ENCODE measurements at places on chromosomes 3 and 15.
A peak's percentile ranks its signal among the peaks of the same experiment; 100 is the strongest.

GRCh38 chr3:54856271-54856670, 71.6 kb downstream of the LRTM1 start:
- no peak for DNase-seq

GRCh38 chr3:32952369-32953077, 1.1 kb downstream of the CCR4 start:
- no peak for DNase-seq

GRCh38 chr15:101407439-101407838, 82.1 kb downstream of the PCSK6 start:
- DNase-seq: no peak

GRCh38 chr3:44001072-44001471, 240.6 kb upstream of the TOPAZ1 start:
- no peak for DNase-seq

DNA sequence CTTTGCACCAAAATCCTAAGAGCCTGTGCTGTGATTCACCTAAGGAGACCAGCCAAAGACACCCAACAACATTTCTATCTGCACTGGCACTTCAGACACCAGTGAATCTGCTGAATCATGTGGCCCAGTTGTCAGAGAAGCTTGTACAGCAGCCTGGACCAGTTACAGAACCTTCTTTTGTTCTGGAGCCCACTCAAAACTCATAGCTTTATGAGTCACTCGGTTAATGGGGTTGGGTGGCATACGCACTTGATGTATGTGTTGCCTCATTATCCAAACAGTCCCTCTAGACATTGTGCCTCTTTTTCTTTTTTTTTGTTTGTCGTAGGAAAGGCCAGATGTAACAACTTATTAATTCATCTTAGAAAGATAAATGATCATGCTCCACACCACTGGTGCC, 25.6 kb upstream of the GOLGA6L2 start:
- no peak for DNase-seq

DNA sequence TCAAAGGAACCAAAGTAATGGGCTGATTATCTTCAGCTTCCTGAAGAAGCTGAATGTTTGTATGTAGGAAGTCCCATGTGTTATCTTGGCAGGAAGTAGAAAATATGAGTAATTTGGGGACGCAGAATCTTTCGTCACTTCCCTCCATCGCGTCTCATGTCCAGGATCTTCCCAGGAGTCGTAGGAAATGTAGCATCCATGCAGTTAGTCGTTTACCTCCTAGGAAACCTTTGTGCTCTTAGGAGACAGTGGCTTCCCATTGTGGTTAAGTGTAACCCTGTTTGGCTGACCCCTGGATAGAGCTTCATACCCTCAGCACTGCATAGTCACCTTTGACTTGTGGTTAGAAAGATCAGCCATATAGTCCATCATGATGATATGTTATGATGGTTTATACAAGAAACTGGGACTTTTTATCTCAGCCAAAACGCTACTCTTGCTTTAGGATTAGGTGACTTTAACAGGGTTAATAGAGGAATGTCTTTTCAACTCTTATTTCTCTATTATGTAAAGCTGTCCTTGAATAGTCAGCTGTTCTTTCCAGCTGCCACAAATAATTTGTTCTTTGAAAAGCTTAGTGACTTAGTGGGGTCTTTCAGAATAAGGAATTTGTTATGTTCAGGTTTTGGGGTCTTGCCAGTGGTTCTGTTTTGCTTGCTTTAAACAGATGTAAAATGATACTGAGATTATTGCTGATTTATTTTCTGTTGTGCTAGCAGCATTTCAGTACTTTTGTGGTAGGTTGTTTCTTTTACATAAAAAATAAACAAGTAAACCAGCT, 92.2 kb downstream of the KLHL25 start:
- DNase-seq: peak; percentile 29

GRCh38 chr15:70936326-70936725, 43.7 kb downstream of the LRRC49 start:
- no peak for DNase-seq

GRCh38 chr3:123667784-123668183, 82.9 kb upstream of the HACD2 start:
- no peak for DNase-seq

DNA sequence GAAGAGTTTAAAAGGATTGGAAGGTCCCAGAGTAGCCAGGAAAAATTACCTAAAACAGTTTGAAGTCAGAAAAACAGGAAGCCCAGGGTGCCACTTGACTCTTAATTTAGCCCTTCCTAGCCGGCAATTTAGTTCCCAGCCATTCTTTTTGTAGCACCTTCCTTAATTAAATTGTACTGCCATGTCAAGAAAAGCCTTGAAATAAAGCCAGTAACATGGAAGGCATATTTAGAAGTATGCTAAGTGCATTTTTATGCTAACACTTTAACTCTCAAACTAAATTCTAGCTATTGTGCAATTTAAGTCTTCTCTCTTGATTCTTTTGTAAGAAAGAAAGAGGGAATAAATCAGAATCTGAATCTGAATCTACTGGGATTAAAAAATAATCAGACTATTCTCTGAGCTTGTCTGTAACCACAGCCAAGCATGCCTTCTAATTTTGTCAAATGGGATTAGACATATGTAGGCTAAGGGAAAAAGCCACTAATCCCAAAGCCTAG, 43.2 kb downstream of the MAP3K13 start:
- no peak for DNase-seq

DNA sequence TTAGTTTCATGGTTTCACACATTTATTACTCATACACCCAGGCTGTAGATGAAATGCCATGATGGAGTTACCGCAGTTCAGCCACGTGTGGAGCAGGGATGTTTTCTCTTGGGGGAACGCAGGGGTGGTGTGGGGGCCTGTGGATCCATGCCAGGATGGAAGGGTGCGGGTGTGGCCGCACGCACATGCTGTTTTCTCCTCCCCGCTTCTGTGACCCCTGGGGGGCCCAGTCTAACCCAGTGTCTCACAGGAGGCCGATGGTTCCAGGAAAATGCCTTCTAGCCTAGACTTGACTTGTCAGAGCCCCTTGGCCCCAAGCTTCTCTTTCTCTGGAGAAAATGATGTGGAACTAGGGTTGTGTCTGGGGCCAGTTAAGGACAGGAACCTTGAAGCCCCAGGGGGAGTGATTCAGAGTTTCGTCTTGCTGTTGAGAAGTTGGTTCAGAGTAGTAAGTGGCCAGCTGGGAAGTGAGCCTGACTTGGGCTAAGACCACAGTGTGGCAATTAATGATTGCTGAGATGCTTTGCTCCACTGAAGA, 240.4 kb upstream of the BHLHE40 start:
- no peak for DNase-seq

DNA sequence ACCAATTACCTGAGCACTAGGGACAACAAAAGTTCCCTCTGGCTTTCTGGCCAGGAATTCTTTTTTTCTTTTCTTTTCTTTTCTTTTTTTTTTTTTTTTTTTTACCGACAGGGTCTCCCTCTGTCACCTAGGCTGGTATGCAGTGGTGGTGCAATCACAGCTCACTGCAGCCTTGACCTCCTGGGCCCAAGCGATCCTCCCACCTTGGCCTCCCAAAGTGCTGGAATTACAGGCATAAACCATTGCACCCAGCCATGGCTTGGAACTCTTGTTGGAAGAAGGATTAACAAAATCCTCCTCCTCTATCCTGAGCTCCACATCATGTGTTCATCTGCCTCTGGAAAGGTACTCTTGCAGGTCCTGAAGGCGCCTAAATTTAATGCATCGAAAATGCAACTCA, 2.9 kb upstream of the LTF start:
- no peak for DNase-seq

- DNase-seq: no peak
Observed at GRCh38 chr3:186882150-186882524, 39.6 kb downstream of the ADIPOQ start.

DNA sequence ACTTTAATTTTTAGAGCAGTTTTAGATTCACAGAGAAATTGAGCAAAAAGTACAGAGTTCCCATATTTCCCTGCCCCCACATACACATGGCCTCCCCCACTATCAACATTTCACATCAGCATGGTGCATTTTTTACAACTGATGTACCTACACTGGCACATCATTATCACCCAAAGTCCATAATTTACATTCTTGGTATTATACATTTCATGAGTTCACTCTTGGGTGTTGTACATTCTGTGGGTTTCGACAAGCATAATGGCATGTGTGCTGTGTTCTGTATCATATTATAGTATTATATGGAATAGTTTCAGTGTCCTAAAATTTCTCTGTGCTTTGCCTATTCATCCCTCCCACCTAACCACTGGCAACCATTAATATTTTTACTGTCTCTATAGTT, 419.8 kb upstream of the THBS1 start:
- DNase-seq: no peak

- no peak for DNase-seq
Observed at GRCh38 chr3:149266736-149267135, 45.1 kb upstream of the CP start.

GRCh38 chr3:14816359-14816758, 2.4 kb upstream of the FGD5 start:
- DNase-seq: no peak

DNA sequence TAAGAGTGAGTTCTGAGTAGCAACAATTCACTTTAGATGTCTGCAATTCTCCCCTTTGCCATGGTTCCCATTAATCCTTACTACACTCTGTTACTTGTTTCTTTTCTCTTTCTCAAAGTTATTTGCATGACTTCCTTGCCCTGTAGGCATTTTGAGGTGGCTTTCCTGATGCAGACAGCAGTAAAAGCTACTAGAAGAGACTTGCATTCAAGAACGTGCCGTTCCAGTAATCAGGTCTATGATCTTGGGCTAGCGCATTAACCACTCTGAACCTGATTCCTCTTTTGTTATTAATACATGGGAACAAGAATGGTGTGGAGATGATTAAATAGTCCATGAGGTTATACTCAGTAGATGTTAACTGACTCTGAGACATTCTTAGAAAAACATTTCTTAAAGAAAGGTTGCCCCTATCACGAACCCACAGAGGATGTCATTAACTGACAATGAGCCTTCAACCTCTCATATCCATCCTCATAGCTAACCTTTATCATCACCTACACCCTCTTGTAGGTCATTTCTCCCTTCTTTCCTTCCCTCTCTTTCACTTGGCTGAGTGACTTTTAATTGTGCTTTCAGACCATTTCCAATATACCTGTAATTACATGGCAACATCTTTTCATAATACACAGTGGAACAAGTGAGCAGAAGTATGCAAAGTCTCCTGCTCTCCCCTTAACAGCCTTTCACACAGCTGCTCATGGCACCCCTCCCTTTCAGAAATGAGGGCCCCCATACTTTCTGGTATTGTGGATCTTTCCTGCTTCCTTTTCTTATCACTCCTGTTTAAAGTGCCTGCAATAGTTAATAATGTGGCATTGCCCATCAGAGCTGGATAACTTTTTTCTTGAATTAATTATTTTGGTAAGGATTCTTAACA, 175.9 kb downstream of the CHST2 start:
- DNase-seq: no peak

- no peak for DNase-seq
Observed at GRCh38 chr3:29747991-29748390, 467.1 kb downstream of the RBMS3 start.

DNA sequence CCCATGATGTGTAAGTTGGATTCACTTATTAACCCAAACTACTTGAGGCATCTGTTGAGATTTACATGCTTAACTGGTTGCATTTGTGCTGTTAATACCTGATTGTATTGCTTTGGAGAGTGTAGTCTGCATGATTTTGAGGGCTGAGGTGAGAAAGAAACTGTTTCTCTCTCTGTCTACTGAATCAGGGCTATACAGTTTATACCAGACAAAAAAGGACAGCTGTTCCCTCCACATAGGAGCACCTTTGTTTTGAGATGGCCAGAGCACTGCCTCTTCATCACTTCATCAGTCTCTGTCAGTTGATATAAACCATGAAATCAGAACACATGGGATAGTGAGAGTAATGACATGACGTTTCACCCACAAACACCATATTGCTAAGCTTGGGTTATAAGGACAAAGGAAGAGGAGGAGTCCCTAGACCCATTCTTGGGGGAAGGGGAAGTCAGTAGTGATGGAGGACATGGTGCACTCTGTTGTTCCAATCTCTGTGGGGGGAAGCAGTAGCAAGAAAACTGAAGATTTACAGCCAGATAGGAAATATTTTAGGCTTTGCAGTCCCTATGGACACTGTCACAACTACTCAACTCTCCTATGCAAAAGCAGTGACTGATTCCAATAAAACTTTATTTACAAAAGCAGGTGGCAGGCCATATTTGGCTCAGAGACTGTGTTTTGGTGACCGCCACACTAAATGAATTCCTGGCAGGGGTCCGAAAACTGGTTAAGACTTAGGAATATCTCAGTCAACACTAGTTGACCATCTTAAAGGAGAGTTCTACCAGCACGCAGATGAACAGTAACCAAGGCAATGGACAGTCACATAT, 123.9 kb upstream of the NR2E3 start:
- no peak for DNase-seq

DNA sequence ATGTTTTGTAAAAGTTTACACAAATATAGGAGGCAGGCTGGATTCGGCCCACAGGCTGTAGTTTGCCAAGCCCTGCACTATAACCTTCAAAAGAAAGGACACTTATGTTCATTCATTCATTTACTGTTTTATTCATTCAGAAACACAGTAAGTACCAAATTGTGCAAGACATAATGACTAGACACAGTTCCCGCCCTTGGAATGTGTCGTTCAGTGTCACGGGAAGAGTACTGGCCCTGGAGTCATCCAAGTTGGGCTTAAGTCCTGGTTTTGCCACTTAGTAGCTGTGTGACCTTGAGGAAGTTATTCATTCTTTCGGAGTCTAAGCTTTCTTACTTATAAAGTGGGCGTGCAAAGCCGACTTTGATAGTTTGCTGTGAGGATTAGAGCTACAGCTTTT, 22.0 kb downstream of the COLQ start:
- DNase-seq: no peak

DNA sequence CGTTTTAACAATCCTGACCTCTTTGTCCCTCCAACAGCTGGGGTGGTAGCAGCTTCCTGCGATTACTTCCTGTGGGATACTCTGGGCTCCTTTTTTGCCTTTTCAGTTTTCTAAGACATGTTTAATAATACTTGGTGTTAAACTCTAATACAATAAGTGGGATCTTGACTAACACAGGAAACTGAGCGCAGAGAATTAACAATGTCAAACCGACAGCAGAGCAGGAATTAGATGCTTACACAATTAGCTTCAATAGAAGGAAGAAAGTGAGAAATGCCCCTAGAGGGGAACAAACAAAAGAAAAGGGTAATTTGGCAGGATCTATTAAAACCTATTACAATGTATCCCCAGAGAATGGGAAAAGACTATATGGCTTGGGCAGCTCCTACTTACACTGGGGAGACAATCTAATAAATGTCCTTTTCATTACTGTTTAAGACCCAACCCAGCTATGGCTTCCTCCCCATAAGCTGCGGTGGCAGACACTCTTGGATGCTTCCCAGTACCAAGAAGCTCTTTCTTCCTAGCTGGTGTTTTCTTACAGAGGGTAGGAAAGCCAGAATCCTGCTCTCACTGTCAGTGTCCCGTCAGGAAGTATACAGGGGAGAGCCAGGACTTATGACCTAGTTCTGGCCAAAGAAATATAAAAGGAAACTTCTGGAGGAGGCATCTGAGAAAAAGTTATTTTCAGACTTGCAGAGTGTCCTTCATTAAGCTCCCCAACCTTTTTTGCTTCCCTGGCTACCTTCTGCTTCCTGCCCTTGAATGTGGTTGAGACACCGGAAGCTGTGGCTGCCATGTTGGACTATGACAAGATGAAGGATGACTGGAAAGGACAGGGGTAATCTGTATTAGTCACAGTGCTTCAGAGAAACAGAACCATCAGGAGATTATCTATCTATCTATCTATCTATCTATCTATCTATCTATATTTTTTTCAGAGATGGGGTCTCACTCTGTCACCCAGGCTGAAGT, 194.1 kb upstream of the KBTBD8 start:
- no peak for DNase-seq

Measured in activated CD8-positive, alpha-beta memory T cell treated with anti-CD3 and anti-CD28 coated beads, Interleukin-2, amount 50 U/mL, for 4 hours (primary cell).